Activated CD8-positive, alpha-beta memory T cell treated with anti-CD3 and anti-CD28 coated beads, Interleukin-2, amount 10 ng/mL, durations not matched to agents 7 days and 5 days (primary cell): ENCODE measurements at places on chromosomes 2 and 18. TPM values are rescaled to one million over a fixed set of nuclear protein-coding genes. Genes with fewer than 3 reads are reported as not detected.

GRCh38 chr2:188473306-188473705 is 181.6 kb downstream of the GULP1 start:
- no peak for DNase-seq
- H3K36me3 ChIP-seq: no peaks in the 10 kb centered on the region
- H3K27ac ChIP-seq: no peak overlapping the region
- H3K4me1 ChIP-seq: no peaks in the 10 kb centered on the region

DNA sequence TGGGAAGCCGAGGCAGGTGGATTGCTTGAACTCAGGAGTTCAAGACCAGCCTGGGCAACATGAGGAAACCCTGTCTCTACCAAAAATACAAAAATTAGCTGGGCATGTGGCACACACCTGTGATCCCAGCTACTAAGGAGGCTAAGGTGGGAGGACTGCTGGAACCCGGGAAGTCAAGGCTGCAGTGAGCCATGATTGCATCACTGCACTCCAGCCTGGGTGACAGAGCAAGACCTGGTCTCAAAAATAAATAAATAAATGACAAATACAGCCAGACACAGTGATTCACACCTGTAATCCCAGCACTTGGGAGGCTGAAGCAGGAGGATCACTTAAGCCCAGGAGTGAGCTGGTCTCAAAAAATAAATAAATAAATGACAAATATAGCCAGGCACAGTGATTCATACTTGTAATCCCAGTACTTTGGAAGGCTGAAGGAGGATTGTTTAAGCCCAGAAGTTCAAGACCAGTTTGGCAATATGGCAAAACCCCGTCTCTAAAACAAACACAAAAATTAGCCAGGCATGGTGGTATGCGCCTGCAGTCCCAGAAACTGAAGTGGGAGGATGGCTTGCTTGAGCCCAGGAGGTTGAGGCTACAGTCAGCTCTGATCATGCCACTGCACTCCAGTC is 6.2 kb downstream of the KANSL3 start:
- peaks cover 72% of the 10 kb centered on the region for H3K36me3 ChIP-seq
- H3K27me3 ChIP-seq: no peaks in the 10 kb centered on the region
- H3K27ac ChIP-seq: no peak overlapping the region
- DNase-seq: no peak

Gene ERCC3
- 66.1 TPM for total RNA-seq

- H3K27me3 ChIP-seq: no peaks in the 10 kb centered on the region
- no peak for DNase-seq
- no peak overlapping the region for H3K4me3 ChIP-seq
- no peak overlapping the region for H3K27ac ChIP-seq
These were observed 388.3 kb downstream of the NR4A2 start for GRCh38 chr2:155944218-155944617.

DNA sequence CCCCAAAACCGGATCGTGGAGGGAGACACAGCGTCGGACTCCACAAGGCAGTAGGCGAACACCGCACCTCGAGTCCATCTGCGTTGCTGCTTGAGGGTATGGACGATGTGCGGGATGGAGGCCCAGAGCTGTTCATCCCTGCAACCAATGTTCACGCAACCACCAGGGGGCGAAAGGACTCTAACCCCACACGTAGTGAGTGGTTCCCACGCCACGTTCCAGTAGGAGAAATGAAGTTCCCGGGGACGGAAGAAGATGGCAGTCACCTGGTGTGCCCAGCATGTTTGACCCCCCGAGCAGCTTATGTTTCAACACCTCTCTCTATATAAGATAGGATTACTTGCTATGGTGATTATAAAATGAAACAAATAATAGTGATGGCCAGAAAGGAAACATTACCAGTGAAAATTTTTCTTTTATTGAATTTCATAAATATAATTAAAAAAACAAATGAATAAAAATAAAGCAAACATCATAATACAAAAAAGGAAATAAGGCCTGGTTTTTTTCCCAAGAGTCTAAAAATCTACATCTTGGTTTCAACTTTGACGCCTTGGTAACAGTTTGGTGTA is 184.3 kb downstream of the SH3BP4 start:
- no peaks in the 10 kb centered on the region for H3K4me1 ChIP-seq
- DNase-seq: peak; percentile 50
- H3K27me3 ChIP-seq: peaks cover 8% of the 10 kb centered on the region
- H3K27ac ChIP-seq: no peak overlapping the region

DNA sequence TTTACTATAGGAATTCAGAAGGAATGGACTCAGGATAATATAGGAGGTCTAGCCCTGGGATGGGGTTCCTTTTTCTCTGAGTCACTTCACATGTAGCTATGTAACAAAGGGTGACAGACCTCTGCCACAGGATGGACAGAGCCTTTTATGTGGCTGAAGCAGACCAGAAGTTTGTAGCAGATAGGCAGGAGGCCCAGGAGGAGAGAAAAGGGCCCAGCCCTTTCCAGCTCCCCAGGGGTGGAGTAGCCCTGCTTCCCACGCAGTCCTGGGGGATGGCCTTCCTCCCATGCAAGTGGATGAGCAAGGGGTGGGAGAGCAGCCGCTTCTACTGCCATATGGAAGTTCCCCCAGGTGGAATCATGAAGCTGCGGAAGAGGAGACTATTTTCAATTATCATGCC is 40.3 kb downstream of the ARMC9 start:
- H3K36me3 ChIP-seq: no peaks in the 10 kb centered on the region
- no peak for DNase-seq
- no peaks in the 10 kb centered on the region for H3K4me1 ChIP-seq
- no peaks in the 10 kb centered on the region for H3K27me3 ChIP-seq
- no peak overlapping the region for H3K4me3 ChIP-seq

Gene ARHGAP15
- 152 TPM for total RNA-seq

DNA sequence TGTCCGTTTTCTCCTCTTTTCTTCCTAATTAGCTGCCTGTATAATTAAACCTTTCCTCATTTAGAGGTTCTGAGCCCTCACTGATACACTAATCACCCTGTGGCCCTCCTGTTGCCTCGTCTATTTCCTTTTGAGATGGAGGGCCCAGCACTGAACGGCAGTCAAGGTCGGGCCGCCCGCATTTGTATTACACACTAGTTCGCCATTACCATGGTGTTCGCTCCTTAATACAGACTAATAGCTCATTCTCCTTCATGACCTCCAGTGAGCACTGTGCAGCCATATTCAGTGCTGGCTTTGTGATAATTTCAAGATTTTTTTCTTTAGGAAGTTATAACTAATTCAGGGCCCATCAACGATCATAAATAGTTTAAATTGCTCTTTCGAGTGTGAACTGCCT is 64.1 kb downstream of the SLC4A3 start:
- no peak for DNase-seq
- H3K27ac ChIP-seq: no peak overlapping the region

DNA sequence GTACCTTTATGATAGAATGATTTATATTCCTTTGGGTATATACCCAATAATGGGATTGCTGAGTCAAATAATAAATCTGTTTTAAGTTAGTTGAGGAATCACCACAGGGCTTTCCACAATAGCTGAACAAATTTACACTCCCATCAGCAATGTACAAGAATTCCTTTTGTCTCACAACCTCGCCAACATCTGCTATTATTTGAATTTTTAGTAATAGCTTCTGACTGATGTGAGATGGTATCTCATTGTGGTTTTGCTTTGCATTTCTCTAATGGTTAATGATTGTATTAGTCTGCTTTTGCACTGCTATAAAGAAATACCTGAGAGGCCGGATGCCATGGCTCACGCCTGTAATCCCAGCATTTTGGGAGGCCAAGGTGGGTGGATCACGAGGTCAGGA is 1387.6 kb upstream of the ACVR2A start:
- DNase-seq: no peak
- H3K4me3 ChIP-seq: no peak overlapping the region
- H3K27ac ChIP-seq: no peak overlapping the region
- no peaks in the 10 kb centered on the region for H3K4me1 ChIP-seq

DNA sequence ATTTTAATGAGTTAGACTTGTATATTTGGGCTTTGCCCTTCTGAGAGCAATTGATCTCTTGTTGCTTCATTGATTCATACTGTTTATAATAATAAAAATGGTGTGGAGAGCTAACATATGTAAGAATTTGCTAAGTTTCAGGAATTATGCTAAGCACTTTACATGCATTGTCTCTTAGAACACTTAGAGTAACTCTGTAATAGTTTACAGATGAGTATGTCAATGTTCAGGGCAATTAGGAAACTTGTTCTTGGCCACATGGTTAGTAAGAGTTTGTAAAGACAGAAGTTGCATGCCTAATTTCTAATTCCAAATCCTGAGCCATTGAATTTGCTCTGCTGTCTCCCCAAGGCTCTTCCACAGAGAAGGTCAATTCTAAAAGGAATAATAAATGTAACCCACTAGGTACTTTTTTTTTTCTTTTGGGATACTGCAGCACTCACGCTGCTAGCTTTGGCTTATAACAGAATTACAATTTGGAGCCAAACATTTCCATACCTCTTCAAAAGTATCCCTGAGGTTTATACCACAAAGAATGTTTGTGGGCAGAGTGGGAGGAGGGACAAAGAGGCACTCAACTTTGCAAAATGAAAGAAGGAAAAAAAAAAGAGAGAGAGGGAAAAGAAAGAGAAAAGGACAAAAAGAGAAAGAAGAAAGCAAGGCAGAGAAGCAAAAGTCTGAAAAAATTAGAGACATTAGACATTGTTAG is 232.4 kb downstream of the CALCRL start:
- no peak for DNase-seq
- no peaks in the 10 kb centered on the region for H3K27me3 ChIP-seq
- no peak overlapping the region for H3K27ac ChIP-seq
- no peak overlapping the region for H3K4me3 ChIP-seq

Gene LDLRAD4
- 33.9 TPM for total RNA-seq

Gene CFC1
- total RNA-seq: not detected

- no peak overlapping the region for H3K4me3 ChIP-seq
- no peak overlapping the region for H3K27ac ChIP-seq
- DNase-seq: no peak
- H3K27me3 ChIP-seq: peaks cover 73% of the 10 kb centered on the region
- no peaks in the 10 kb centered on the region for H3K4me1 ChIP-seq
- H3K36me3 ChIP-seq: no peaks in the 10 kb centered on the region
These were observed 19.4 kb downstream of the ANTXR1 start for GRCh38 chr2:69032336-69032735.

DNA sequence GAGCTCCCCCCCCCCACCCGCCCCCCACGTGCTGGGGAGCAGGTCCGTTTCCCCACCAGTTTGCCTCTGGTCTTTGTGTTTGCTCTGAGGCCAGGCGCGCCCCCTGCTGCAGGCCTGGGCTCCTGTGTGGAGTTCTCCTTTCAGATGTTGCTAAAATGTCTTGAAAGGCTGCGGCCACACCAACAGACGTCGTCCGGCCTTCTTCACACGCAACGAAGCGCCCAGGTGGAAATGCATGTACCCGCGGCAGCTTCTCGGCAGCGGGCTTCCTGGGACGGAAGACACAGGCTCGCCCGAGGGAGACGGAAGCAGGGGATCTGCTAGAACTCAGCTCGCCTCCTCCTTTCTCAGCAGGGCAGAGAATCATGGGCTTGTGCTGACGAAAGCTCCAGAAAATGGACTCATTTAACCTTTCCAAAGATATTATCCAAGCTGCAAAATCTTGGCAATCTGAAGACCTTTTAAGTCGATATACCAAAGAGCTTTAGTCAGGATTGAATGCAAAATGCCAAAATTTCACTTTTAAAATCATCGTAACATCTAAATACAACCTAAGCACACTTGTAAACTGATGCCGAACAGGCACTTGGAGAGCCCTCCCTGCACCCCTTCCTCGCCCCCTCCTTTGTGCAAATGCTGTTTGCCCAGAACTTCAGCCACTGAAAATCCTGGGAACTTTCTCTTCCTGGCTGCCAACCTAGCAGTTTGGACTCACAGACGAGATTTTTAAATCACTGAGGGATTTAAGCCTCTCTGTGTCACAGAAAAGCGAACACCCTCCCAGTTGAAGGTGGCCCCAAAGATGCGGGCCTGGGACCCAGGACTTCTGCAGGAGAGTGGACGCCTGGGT is 125.5 kb upstream of the ZNF516 start:
- H3K4me3 ChIP-seq: no peak overlapping the region
- H3K27me3 ChIP-seq: peaks cover 47% of the 10 kb centered on the region
- peak; percentile 44 for DNase-seq
- peaks cover 10% of the 10 kb centered on the region for H3K4me1 ChIP-seq
- no peaks in the 10 kb centered on the region for H3K36me3 ChIP-seq
